Ascending aorta (tissue), 2 donors: ENCODE measurements at places on chromosomes 7 and 10. TPM values are rescaled to one million over a fixed set of nuclear protein-coding genes. Genes with fewer than 3 reads are reported as not detected.
A peak's percentile ranks its signal among the peaks of the same experiment; 100 is the strongest.

DNA sequence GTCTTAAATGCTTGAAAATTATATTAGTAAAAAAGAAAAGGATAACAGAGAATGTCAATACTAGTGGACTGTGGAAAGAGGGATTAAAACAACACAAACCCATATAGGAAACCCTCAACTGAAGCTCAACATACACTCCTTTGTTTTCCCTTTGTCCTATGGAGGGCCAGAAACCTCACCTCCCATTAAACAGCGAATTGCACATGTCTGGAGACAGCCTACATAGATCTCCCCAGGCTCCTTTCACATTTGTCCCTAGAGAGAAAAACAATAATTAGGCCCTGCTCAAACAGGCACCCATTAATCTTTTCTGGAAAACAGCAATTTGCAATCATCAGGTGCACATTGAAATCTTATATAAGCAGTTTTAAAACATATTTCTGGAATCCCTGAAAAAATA lies 87.6 kb upstream of the SEMA3D start:
- no peak for DNase-seq
- no peaks in the 10 kb centered on the region for H3K36me3 ChIP-seq
- no peak overlapping the region for H3K4me3 ChIP-seq

DNA sequence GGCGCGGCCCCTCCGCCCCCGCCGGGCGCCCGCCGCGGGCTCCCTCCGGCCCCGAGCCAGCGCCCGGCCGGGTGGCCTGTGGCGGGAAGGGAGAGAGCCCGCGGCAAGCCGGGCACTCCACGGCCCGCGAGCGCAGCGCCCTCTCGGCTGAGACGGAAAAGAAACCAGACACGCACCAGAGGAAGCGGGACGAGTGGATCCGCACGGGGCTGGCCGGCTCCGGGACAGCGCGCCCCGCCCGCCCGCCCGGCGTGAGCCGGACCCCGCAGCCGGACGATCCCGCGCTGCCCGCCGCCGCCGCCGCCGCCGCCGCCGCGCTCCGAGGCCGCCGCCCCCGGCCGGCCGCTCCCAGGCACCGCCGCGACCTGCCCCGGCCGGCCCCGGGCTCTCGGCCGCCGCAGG lies 300 bp downstream of the ARHGAP21 start:
- H3K27ac ChIP-seq, result peak overlapping the region; percentile 97
- H3K4me3 ChIP-seq, result peak overlapping the region; percentile 83
- no peak for DNase-seq
- H3K36me3 ChIP-seq, result no peaks in the 10 kb centered on the region
- H3K27me3 ChIP-seq, result no peaks in the 10 kb centered on the region
- no peaks in the 10 kb centered on the region for H3K4me1 ChIP-seq

DNA sequence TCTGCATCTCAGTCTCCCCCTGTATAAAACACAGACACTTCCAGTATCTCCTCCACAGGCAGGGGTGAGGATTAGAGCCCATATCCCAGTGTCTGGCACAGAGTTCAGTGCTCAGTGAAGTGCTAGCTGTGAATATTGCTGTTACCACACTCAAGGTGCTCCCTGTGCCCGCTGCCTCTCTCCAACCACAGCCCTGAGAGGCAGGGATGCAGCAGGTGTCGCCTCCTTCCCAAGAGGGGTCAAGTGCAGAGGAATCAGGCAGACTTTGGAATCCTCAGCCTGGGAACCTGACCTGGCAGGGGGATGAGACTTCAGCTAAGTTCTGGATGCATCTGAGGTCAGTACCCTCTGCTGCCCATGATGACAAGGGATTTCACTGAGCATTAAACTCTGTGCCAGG lies 163.1 kb downstream of the GFRA1 start:
- no peaks in the 10 kb centered on the region for H3K4me1 ChIP-seq
- no peak overlapping the region for H3K27ac ChIP-seq
- no peaks in the 10 kb centered on the region for H3K36me3 ChIP-seq
- no peaks in the 10 kb centered on the region for H3K27me3 ChIP-seq
- H3K4me3 ChIP-seq, result no peak overlapping the region

ATOH7 gene
- not detected for total RNA-seq

- H3K4me1 ChIP-seq, result no peaks in the 10 kb centered on the region
- no peaks in the 10 kb centered on the region for H3K27me3 ChIP-seq
- no peak for DNase-seq
- H3K27ac ChIP-seq, result peak overlapping the region; percentile 28
- H3K36me3 ChIP-seq, result no peaks in the 10 kb centered on the region
These were observed 36.8 kb downstream of the RTKN2 start for GRCh38 chr10:62231805-62232204.

SPDYE6 gene
- not detected for total RNA-seq

DNA sequence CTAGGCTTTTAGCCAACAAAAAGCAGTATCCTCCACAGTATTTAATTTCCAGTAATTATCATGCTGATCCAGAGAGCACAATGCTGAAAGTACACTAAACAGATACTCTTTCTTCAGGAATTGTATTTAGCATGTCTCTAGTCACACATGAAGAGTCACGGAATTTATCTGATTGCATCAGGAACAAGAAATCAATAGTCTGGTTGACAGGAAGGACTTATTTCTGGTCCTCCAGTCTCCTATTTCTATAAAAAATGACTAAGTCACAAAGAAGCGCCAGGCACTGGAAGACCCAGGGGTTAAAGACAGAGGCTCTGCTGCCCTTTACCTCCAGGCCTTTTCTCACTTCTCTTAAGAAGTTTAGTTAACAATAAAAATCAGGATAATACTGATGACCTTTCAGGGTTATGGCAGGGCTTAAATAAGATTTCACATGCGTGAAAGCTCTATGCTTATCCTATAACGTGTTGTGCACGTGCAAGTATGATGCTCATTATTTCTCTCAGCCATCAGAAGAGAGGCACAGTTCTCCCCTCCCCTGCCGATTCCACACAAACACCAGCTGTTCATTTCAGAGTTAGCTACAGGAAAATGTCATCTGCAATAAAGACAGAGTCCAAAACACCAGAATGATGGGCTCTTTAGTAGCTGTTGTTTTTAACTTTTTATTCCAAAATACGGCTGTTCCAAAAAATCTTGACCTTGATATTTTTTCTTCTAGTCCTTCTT lies 36.9 kb downstream of the SLC26A4 start:
- no peaks in the 10 kb centered on the region for H3K27me3 ChIP-seq
- DNase-seq, result no peak
- H3K36me3 ChIP-seq, result no peaks in the 10 kb centered on the region
- H3K4me1 ChIP-seq, result peaks cover 5% of the 10 kb centered on the region
- H3K4me3 ChIP-seq, result no peak overlapping the region

ITGB8 gene
- 7.9 TPM for total RNA-seq

MTG1 gene
- total RNA-seq, result 37.8 TPM

DNA sequence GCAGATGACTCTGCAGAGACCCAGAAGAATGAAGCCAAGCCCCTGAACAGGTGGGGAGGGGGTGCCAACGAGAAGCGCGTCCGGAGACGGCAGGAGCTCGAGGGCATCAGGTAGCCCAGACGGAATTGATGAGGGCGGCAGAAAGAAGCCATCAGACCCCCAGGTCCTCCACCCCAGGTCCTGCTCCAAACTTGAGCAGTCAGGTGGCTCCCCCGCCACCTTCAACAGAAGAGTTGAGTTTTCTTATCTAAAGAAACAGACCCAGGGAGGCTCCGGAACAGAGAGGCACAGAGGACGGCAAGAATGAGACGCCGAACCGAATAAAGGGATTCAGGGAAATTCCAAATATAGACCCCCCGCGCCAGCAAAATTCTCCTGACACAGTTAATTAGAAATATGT lies 22.2 kb downstream of the RGS10 start:
- DNase-seq, result no peak
- H3K27me3 ChIP-seq, result no peaks in the 10 kb centered on the region
- H3K4me3 ChIP-seq, result no peak overlapping the region
- H3K4me1 ChIP-seq, result no peaks in the 10 kb centered on the region
- no peak overlapping the region for H3K27ac ChIP-seq
- no peaks in the 10 kb centered on the region for H3K36me3 ChIP-seq

DNA sequence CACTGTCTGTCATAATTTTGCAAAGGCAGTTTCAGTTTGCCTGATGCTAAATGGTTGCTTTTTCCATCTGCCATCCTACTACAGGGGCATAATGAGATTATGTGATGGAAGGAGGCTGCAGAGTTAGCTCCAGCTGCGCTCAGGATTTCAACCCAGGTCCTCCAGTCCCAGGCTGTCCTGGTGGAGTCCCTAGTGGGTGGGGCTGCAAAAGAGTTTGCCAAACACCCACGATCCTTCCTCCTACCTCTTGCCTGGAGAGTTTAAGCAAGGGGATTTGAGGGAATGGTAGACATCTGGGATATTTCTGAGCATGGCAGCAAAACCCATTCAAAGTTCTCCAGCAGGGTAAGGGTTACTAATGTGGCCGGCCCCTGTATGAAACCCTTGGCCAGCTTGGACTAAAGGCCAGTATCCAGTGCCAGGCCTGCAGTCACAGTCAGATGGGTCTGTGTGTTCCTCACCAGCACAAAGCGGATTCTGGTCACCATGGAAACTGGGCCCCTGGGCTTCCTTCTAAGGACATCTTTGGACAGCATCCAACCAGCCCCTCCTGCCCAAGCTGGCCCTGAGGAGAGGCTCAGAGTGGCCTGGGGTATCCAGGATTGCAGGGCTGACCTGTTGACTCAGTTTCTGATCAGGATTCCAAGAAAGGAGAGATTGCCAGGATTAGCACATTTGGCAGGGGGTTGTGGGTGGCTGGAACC lies 42.7 kb upstream of the CHST3 start:
- no peaks in the 10 kb centered on the region for H3K4me1 ChIP-seq
- H3K36me3 ChIP-seq, result no peaks in the 10 kb centered on the region
- H3K27me3 ChIP-seq, result no peaks in the 10 kb centered on the region
- no peak overlapping the region for H3K27ac ChIP-seq
- DNase-seq, result no peak
- H3K4me3 ChIP-seq, result no peak overlapping the region

AQP1 gene
- 2,113 TPM for total RNA-seq

DNA sequence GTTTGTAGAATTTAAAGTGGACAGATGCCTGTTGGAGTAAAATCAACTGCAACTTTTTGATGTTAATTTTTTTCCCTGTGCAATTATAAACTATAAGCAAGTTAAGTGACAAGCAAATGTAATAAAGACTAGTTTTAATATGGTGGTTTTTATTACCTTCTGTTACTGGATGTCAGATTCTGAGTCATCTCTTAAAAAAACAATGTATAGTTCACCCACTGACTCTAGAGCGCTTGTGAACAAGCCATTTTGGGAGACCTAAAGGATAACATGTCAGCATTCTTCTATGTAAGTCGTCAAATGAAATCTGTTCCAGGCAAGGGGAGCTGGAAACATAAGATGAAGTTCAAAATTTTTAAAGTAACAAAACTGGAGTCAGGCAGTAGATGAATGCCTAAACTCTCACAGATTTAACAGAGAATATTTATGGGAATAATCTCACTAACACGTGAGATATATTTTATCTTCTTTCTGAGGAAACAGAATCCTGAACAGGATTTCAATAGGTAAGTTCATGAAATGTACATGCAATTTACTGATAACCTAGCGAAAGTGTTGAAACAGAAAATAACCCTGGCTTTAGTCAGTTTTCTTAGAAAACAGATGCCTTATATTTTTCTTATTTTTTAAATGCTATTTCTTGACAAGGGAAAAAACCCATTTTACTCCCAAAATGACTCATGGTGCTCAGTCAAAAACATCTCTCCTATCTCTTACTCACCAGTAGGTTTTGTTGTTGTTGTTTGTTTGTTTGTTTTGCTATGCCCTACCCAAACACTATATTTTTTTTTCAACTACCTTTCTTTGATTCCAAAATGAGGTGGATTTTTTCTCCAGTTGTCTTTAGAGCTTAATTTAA lies 91.7 kb downstream of the SLC39A12 start:
- H3K27ac ChIP-seq, result no peak overlapping the region
- no peak for DNase-seq
- H3K4me1 ChIP-seq, result peaks cover 11% of the 10 kb centered on the region
- no peaks in the 10 kb centered on the region for H3K27me3 ChIP-seq

DNA sequence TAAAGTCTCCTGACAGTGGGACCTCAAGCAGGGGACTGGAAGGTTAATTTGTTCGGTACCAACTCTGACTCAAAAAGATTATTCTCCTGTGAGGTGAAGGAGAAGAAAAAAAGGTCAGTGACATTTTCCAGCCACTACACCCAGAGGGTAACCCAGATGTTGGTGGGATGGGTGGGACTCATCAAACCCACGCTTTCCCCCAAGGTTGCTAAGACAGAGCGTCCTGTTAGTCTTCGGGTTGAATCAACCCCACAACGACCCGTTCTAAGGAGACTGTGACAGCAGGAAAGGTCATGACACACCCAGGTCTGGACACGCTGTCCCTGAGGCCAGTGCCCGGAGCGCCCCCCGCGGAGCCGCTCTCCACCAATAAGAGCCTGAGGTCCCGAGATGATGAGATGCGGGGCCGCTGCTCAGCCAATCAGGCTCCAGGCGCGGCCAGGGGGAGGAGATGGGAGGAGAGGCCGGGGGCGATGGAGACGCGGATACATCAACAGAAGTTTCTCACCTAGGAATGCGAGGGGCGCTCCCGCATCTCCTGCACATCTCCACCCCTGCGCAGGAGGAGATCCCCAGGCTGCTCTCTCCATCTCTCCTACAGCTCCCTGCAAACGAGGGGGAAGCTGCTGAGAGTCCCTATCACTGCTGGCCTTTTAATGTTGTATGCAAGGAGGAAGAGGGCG lies at the start of gene WNT16:
Gene WNT16, plus strand, starts transcription at position 493 of the 683 bp plus-strand sequence. CDS start 293 bp downstream, outside the sequence.
- H3K27me3 ChIP-seq, result peaks cover 28% of the 10 kb centered on the region
- DNase-seq, result no peak
- H3K36me3 ChIP-seq, result no peaks in the 10 kb centered on the region
- no peak within 1 kb of the TSS for H3K27ac ChIP-seq
- H3K4me1 ChIP-seq, result peaks cover 8% of the 10 kb centered on the region

GRCh38 chr7:141012044-141012685 lies 2.6 kb downstream of the MRPS33 start:
- H3K4me3 ChIP-seq, result no peak overlapping the region
- H3K4me1 ChIP-seq, result peaks cover 3% of the 10 kb centered on the region
- DNase-seq, result peak; percentile 76
- peaks cover 17% of the 10 kb centered on the region for H3K36me3 ChIP-seq

OPN1SW gene
- total RNA-seq, result not detected

- H3K4me1 ChIP-seq, result no peaks in the 10 kb centered on the region
- H3K4me3 ChIP-seq, result no peak overlapping the region
- H3K36me3 ChIP-seq, result no peaks in the 10 kb centered on the region
- no peaks in the 10 kb centered on the region for H3K27me3 ChIP-seq
These were observed 164.4 kb downstream of the GLRX3 start for GRCh38 chr10:130300608-130301020.

GFRA1 gene
- total RNA-seq, result 7.0 TPM

DNA sequence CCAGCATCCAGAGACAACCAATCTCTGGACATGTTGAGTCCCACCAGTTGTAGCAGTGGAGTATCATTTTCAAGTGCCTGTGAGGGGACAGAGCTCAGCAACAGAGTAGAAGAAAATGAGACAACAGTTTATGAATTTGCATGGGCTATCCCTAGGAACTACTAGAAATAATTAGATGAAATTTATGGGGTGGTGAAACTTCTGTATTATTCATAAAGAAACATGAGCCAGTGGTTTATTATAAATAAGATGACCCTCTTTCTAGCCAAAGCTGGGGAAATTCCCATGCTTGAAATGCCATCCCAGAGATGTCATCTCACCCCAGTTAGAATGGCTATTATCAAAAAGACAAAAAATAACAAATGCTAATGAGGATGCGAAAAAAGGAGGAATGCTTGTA lies 55.1 kb upstream of the ITGB8 start:
- H3K36me3 ChIP-seq, result no peaks in the 10 kb centered on the region
- H3K4me3 ChIP-seq, result no peak overlapping the region
- no peak for DNase-seq
- H3K27ac ChIP-seq, result no peak overlapping the region
- no peaks in the 10 kb centered on the region for H3K4me1 ChIP-seq

PAX4 gene
- not detected for total RNA-seq

PTPN20 gene
- not detected for total RNA-seq
